Tibial nerve (tissue), 4 donors: ENCODE measurements at places on chromosomes 1 and 21. TPM values are rescaled to one million over a fixed set of nuclear protein-coding genes. Genes with fewer than 3 reads are reported as not detected.
A peak's percentile ranks its signal among the peaks of the same experiment; 100 is the strongest.

GRCh38 chr1:238488401-238488800 is 597.7 kb upstream of the ZP4 start:
- no peak for DNase-seq

DNA sequence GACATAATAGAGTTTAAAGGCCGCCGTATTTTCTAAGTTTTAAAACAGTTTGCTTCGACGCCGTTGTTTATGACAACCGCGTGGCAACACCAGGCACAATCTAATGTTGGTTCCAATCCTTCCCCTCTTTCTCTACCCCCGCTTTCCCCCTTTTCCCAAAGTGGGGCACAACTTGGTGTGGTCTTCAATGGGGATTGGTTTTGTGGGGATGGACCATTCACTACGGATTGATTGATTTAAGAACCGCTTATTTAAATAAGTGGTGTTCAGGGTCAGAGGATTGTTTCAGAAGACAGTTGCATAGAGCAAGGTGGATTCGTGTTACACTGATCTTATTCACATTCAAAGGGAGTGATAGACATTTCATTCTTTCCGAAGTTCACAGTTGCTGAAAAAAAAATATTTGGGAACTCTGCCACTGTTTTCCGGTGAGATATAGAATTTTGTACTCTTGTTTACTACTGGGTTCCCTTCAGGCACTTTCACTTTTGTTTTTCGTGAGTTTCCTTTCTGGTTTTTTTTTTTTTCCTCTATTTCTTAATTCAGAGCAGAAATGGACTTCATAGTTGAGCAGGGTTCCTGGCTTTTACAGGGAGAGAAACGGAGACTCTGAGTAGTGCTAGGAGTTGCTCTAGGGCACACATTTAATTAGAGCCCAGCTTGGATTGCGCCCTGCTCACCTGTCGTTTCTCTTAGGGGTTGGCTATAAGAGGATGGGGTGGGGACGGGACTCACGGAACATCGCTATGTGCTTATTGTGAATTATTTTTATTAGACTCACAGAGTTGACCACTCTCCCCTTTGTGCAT is 79.6 kb upstream of the AK4 start:
- peak; percentile 36 for DNase-seq

DNA sequence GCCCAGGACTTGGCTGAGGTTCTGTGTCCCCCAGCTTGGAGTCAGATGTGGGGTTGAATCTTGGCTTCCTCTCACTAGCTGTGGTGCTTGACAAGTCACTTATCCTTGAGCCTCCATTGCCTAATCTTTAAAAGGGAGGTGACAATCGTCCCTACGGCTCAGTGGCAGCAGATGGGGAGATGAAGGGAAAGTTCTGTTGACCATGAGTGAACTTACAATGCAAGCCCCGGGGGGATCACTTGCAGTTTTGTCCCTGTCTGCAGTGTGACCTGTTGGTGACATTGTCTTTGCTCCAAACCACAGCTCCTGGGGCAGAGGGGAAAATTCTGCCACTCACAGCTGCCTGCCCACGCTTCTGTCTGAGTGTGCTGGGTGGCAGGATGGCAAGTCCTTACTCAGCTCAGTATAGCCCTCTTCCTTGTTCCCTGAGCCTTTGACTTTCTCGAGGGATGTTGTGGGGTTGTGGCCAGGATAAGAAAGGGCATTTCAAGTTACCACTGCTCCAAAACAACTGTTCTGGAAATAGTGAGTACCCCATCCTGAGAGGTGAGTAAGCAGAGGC is 1.7 kb downstream of the PCSK9 start:
- DNase-seq, result no peak

DNA sequence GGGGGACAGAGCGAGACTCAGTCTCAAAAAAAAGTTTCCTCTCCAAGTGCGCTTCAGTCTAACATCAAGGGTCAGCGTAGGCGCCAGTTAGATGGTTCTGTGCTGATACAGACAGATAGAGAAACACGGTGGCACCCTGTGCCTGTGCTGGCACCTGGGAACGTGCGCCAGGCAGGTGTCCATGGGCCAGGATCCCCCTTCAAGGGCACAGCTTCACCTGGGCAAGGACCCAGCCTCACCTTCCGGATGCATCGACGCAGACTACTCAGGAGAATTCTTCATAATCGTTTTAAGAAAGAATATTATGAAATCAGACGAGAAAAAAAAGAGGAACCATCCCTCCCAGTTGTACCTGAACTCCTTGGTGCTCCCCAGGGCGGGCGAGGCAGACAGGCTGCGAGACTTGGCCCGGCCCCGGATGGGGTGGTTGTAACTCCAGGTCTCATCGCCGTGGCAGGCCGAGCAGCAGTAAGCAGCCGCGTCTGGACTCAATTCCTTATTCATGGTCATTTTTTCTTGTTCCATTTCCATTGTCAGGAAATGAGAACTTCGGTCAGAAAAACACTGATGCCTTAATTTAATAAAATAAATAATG is 13.3 kb downstream of the NADK start:
- DNase-seq, result no peak

- DNase-seq, result no peak
Measured at GRCh38 chr1:231972111-231972445, 345.5 kb downstream of the DISC1 start.

The HOOK1 gene
- total RNA-seq, result 0.60 TPM

GRCh38 chr1:10536133-10536770 is 61.5 kb downstream of the PEX14 start:
- no peak for DNase-seq

The INSRR gene
- total RNA-seq, result 0.20 TPM

DNA sequence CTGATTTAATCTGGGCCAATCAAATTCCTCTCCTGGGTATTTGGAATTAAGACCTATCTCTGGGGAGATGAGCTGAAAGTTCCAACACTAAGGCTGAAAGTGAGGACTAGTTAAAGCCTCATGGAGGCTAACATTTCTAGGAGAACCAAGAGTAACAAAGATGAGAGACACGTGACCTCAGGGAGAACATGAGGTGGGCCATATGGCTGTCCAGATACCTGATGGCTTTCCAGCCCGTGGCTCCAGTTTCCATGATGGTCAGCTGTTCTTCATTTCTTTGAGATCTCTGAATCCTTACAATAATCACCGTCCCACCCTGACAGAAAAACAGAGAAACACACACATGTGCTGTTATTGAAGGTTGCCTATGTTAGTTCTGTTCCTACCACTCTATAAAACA is 66.1 kb downstream of the LEPR start:
- no peak for DNase-seq

DNA sequence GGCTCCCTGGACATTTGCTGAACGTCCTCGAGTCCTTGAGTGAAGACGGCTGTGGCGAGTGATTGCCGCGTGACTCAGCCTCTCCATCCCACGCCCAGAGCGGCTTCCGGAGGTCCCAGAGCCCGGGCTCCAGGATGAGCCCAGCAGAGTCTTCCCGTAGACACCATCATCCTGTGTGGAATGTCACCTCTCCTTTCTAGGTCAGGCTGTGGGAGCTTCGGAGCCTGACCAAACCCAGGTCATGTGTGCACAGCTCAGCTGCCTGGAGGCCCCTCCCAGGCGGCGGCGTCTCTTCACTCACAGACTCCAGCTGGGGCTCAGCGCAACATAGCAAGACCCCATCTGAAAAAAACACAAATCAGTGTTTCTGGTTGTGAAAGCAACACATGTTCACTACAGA is 38.2 kb downstream of the PRKCZ start:
- DNase-seq, result no peak

DNA sequence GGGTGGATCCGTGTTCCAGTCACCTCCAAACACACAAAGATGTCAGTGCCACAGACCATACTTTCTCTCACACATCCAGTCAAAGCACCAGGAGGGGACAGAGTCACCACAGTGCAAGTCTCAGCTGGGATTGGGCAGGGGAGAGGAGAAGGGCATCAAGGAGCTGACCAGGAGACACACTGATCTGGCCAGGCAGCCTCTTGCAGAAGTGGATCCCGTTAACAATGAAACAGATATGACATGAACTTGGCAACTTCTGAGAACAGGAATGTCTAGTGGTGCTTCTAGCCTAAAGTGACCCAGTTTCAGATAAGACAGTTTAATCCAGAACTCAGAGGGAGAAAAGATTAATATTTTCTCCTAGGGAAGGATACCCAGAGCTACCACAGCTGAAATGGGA is 71.0 kb downstream of the HIVEP3 start:
- no peak for DNase-seq

The RGS8 gene
- total RNA-seq, result not detected

- DNase-seq, result no peak
Measured at GRCh38 chr1:17149771-17150170, 30.5 kb upstream of the PADI2 start.
